ENCODE measurements at places on chromosomes 3 and 15. TPM values are rescaled to one million over a fixed set of nuclear protein-coding genes. Genes with fewer than 3 reads are reported as not detected.

DNA sequence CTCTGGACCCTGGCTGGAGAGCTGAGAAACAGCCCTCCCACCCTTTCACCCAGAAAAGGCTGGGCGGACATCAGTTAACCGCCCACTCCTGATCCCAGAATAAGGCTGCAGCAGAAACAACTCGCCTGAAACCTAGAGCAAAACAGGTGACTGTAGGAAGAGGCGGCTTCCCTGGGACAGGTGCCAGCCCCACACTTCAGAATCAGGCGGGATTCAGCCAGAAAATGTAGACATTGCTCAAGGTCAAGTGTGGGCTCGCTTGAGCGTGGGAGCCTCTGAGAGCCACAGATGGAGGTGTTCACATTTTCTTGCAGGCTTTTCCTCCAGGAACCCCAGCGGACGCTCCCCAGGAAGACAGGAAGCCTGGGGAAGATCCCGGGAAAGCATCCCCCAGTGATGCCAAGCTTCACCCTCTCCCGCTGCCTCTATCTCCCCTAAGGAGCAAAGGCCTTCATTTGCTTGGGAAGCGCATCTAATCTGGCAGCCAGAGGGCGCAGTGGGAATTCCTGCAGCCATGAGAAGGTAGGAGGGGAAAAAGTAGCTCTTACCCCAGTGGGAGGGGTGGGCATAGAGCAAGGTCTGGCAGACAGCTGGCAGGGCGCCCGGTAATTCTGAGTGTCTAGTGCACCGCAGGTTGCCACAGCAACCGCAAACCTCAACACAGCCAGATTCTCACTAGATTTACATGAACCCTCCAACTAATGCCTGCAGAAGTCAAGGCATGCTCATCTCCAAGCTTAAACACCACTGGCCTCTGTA lies 77.7 kb downstream of the OCA2 start:
- no peaks in the 10 kb centered on the region for H3K4me1 ChIP-seq
- H3K4me3 ChIP-seq, result no peak overlapping the region
- H3K27ac ChIP-seq, result no peak overlapping the region
- peak; percentile 86 for DNase-seq

GRCh38 chr3:58411851-58412830 lies 21.5 kb downstream of the PDHB start:
- H3K27me3 ChIP-seq, result no peaks in the 10 kb centered on the region
- no peaks in the 10 kb centered on the region for H3K36me3 ChIP-seq
- H3K4me1 ChIP-seq, result no peaks in the 10 kb centered on the region
- no peak overlapping the region for H3K27ac ChIP-seq
- no peak for DNase-seq
- H3K4me3 ChIP-seq, result no peak overlapping the region

- H3K36me3 ChIP-seq, result no peaks in the 10 kb centered on the region
- H3K27me3 ChIP-seq, result no peaks in the 10 kb centered on the region
- no peak overlapping the region for H3K27ac ChIP-seq
These were observed 34.8 kb upstream of the CD47 start for GRCh38 chr3:108125550-108126071.

GRCh38 chr3:153008226-153008625 lies 153.8 kb upstream of the RAP2B start:
- H3K4me3 ChIP-seq, result no peak overlapping the region
- H3K36me3 ChIP-seq, result no peaks in the 10 kb centered on the region
- no peak overlapping the region for H3K27ac ChIP-seq
- no peak for DNase-seq
- H3K27me3 ChIP-seq, result no peaks in the 10 kb centered on the region

GRCh38 chr3:104536715-104537114 lies 830.0 kb upstream of the ALCAM start:
- DNase-seq, result no peak
- no peaks in the 10 kb centered on the region for H3K36me3 ChIP-seq
- no peaks in the 10 kb centered on the region for H3K4me1 ChIP-seq
- no peak overlapping the region for H3K4me3 ChIP-seq

GRCh38 chr3:99875581-99875928 lies 57.9 kb downstream of the CMSS1 start:
- H3K27me3 ChIP-seq, result no peaks in the 10 kb centered on the region
- no peaks in the 10 kb centered on the region for H3K36me3 ChIP-seq
- H3K4me1 ChIP-seq, result peaks cover 37% of the 10 kb centered on the region
- DNase-seq, result peak; percentile 27
- peak overlapping the region; percentile 69 for H3K4me3 ChIP-seq

DNA sequence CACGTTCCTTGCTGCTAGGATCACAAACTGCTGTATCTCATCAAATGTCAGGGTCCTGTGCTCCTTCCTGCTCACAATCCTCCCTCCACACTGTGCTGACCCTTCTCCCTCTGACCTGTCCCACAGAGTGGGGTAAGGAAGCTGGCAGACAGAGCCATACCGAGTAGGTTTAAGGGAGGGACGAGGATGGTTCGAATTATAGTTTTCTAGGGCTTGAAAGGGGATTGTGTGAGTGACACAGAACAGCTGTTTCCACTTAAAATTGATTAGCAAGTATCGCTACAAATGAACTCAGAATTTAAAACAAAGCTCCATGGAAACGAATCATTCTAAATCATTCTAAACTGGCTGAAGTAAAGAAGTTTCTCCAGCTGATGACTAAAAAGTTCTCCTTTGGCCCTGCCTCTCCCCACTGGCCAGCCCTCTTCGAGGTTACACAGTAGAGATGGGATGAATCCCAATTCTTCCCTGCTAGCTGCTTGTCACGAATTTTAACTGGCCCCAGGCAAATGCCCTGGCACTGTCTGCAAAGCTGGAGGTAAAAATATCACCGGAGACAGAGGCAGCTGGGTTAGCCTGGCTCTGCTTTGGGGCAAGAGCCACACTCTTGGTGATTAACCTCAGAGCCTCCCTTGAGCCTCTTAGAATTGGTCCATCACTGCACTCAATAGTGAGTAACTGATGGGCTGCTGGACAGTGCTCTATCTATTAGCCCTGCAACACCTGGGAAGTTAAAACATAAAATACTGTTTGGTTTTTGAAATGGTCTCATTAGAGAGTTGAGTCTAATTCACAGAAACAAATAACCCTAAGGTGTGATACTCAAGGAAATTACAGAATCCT lies 194.9 kb downstream of the CHST2 start:
- no peaks in the 10 kb centered on the region for H3K27me3 ChIP-seq
- H3K36me3 ChIP-seq, result no peaks in the 10 kb centered on the region
- no peak overlapping the region for H3K27ac ChIP-seq
- H3K4me1 ChIP-seq, result 0 out of 2 replicates have a peak, but pooled peaks cover 2% of the 10 kb centered on the region
- DNase-seq, result no peak
- no peak overlapping the region for H3K4me3 ChIP-seq

DNA sequence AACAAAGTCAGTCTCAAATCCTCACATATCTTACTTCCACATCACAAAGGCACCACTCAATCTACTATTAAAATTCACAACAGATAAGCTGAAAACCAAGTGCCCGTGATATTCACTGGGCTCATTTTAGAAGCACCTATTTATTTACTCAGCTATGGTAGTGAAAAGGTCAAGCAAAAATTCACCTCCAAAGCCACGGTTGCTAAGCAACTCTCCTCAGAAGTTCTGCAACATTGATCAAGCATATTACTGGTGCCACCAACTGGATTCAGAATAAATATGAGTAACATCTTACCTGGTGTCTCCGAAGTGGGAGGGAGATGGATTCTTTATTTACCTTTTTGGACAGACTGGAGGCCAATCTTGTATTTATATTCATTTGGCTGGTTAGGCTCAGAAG lies 714.8 kb downstream of the FHIT start:
- no peak for DNase-seq
- no peaks in the 10 kb centered on the region for H3K36me3 ChIP-seq
- H3K27ac ChIP-seq, result no peak overlapping the region
- H3K4me3 ChIP-seq, result no peak overlapping the region
- no peaks in the 10 kb centered on the region for H3K4me1 ChIP-seq

- H3K27me3 ChIP-seq, result no peaks in the 10 kb centered on the region
- DNase-seq, result no peak
- H3K36me3 ChIP-seq, result no peaks in the 10 kb centered on the region
- H3K4me3 ChIP-seq, result no peak overlapping the region
- H3K27ac ChIP-seq, result no peak overlapping the region
- H3K4me1 ChIP-seq, result peaks cover 3% of the 10 kb centered on the region
These were observed 1076.1 kb upstream of the CADM2 start for GRCh38 chr3:83882701-83883100.

- no peak for DNase-seq
- H3K27me3 ChIP-seq, result no peaks in the 10 kb centered on the region
- no peaks in the 10 kb centered on the region for H3K36me3 ChIP-seq
- no peak overlapping the region for H3K4me3 ChIP-seq
- H3K4me1 ChIP-seq, result no peaks in the 10 kb centered on the region
These were observed 357.4 kb downstream of the RSL24D1 start for GRCh38 chr15:54839379-54839778.

DNA sequence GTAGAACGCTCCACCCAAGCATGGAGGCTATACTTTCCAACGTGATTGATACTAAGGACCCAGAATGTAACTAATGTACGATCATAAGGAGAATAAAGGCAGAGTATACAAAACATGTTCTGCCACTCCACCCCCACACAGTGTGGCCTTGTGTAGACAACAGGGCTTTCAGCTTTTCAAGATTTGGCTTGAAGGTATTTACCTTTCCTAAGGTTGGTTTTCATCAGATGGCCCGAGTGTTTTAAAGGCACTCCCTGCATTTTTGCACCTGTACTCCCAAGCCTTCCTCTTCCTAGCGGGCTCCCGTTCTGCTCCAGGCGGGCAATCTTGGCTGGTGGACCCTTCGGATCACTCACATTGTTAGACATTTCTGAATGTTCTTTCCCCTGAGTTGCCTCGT lies 4.6 kb downstream of the SATB1 start:
- no peak overlapping the region for H3K27ac ChIP-seq
- H3K27me3 ChIP-seq, result no peaks in the 10 kb centered on the region
- H3K4me3 ChIP-seq, result no peak overlapping the region
- peaks cover 11% of the 10 kb centered on the region for H3K4me1 ChIP-seq
- H3K36me3 ChIP-seq, result no peaks in the 10 kb centered on the region

DNA sequence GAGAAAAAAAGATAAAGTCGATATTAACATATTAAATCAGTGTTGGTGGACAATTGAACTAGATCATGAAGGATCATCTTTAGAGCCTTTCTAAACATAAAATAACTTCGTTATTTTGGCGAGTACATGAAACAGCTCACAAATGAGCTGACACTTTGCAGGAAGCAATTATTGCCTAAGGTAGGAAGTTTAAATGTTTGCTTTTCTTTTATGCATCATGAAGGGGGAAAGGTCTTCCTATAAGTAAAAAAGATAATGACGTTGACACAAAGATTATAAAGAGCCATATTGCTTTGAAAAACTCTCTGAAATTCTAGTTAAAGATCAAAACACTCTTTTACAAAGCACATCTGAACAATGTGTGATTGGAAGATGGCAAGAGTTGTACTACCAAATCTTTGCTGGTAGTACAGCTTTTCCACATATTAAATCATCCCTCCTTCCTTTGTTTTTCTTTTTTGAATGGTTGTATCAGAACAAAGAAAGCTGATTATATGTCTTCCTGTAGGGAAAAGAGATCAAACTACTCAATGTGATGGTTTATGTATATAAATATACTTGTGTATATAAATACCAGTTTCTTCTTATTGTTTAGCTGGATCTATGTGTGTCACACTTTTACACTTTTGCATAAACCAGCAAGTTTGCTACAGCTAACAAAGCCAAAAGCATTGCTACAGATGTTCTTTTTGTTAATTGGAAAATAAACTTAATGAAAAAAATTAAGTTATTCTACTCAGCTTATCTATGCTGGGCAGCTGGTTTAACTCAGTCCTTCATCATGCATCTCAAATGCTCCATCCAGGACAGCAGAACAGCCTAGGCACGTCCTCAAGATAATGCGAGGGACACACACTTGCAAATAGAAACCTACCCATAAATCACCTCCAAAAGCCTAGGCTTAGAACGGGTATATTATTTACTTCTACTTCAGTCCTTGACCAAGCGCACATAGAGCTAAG lies 850.8 kb upstream of the ROBO1 start:
- DNase-seq, result no peak
- H3K4me1 ChIP-seq, result no peaks in the 10 kb centered on the region
- no peaks in the 10 kb centered on the region for H3K36me3 ChIP-seq
- no peak overlapping the region for H3K4me3 ChIP-seq

DNA sequence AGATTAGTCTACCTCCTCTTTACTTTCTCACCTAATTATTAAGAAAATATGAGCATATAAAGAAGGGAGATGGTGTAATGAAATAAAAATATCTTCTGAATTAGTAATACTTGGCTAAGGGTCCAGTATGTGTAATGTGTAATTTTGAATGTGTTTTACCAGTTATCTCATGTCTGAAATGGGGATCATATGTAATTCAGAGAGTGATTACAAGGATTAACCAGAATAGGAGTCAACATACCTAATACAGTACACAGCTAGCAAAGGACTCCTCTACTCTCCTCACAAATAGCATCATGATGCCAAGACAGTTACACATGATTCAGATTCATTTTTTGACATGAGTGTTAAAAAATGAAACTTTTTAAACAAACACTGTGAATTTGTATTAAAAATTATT lies 570.4 kb downstream of the SI start:
- no peaks in the 10 kb centered on the region for H3K27me3 ChIP-seq
- no peak overlapping the region for H3K27ac ChIP-seq
- no peaks in the 10 kb centered on the region for H3K4me1 ChIP-seq
- no peak overlapping the region for H3K4me3 ChIP-seq
- DNase-seq, result no peak
- H3K36me3 ChIP-seq, result no peaks in the 10 kb centered on the region

The SAXO2 gene
- 0.10 TPM for total RNA-seq

The P2RY13 gene
- not detected for total RNA-seq

The THAP10 gene
- total RNA-seq, result 5.5 TPM

The IFT122 gene
- total RNA-seq, result 18.1 TPM

The ARGFX gene
- total RNA-seq, result 1.1 TPM

The SLC22A13 gene
- 0.10 TPM for total RNA-seq

The CHL1 gene
- not detected for total RNA-seq

Measured in SJCRH30 (cell line).